ENCODE measurements at places on chromosomes 13 and 19.

GRCh38 chr13:101846249-101846648 lies 393.8 kb downstream of the ITGBL1 start:
- DNase-seq = no peak

GRCh38 chr13:101394605-101395004 lies 21.7 kb downstream of the NALCN start:
- no peak for DNase-seq

DNA sequence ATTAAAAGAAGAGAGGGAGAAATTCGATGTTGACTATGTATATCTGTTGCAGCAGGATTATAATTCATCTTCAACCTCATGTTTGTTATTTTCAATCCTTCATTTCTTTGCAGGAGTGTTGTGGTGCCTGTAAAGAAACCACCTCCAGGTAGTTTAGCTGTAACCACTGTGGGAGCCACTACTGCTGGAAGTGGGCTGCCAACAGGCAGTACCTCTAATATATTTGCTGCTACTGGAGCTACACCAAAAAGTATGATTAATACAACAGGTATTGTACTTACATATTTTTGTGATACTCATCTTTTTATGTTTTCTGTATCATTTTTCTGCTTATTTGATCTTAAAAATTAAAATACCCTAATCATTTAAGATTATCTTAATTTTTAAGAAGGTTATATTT lies 266.5 kb downstream of the NBEA start:
- DNase-seq = no peak

GRCh38 chr19:3248728-3249326 lies 24.4 kb downstream of the CELF5 start:
- no peak for DNase-seq

GRCh38 chr13:92941167-92941566 lies 285.4 kb upstream of the GPC6 start:
- no peak for DNase-seq

DNA sequence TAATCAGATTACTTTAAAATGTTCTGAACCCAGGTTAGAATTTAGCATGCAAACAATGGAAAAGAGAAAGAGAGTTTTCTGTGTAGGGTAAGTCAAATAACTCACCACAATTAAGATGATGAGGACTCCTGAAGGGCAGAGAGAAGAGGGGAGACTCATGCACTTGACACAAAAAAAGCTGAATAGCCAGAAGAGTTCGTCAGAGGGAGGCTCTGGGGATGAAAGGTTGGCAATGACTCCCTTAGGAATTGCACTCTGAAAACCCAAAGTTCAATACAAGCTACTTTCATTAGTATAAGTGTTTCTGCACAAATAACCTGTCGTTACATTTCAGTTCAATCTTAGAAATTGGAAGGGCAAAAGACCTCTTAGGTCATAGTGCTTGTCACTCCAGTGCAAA lies 434.4 kb upstream of the PCDH9 start:
- no peak for DNase-seq

DNA sequence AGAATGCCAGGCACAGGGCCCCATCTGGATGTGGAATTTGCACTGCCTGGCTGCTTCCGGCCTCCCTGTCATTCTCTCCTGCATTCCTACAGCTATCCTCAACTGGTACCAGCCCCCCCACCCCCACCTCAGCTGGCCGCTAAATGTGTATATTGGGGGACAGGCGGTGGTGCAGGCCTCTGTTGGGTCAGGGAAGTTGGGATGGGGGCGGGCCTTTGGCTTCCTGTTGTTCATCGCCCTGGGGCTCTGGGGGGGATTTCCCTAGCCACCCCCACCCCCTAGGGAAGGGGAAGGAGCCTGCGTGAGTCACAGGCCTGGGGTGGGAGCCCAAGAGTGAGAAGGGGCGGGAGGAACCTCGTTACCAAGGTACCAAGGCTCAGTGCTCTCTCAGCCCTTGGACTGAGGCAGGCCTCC lies 10.6 kb downstream of the POU2F2 start:
- no peak for DNase-seq

DNA sequence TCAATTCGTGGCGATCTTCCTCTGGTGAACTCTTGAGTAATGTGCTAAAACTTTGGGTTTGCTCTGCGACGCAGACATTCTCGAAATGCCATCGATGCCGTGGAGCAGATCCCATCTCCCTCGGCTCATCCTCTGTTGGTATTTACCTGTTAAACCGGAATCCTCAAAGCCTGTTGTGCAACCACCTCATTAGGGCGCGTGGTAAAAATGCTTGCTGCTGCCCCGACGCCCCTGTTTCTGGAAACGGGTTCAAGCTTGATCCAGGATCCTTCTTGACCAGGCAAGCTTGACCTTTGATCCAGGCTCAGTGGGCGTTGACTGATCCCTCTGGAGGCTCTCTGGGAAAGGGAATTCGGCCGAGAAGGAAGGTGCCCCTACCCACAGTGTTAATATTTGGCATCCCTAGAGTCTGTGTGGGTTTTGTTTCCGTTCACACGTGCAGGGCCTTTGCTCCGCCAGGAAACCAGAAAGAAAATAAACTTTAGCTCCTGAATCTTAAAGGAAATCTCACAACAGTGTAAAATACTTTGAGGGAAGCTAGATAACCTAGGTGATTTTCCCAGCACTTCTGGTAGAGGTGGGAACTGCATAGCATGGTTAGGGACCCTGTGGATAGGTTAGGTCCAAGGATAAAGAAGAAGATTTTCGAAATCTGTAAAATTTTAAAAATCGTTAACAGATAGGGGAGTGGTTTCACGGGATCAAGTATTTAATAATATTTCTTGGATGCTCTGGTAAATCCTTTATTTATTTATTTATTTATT lies 1.1 kb downstream of the LSM14A start:
- peak; percentile 5 for DNase-seq

DNA sequence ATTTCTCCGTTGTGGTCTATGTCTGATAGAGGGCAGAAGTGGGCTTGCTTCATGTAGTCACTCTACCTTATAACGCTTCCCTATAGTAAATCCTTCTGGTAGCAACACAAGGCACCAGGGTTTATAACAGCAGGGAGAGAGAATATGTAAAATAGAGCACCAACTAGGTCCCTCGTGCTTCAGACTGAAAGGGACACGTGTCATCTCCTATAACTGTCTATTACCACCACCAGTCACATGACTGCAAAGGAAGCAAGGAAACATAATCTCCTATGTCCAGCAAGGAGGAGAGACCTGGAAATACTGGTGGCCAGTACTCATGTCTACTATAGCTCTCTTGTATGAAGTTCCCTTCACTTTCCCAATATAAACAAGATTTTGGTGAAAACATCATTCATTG lies 79.2 kb downstream of the SLAIN1 start:
- DNase-seq = no peak

DNA sequence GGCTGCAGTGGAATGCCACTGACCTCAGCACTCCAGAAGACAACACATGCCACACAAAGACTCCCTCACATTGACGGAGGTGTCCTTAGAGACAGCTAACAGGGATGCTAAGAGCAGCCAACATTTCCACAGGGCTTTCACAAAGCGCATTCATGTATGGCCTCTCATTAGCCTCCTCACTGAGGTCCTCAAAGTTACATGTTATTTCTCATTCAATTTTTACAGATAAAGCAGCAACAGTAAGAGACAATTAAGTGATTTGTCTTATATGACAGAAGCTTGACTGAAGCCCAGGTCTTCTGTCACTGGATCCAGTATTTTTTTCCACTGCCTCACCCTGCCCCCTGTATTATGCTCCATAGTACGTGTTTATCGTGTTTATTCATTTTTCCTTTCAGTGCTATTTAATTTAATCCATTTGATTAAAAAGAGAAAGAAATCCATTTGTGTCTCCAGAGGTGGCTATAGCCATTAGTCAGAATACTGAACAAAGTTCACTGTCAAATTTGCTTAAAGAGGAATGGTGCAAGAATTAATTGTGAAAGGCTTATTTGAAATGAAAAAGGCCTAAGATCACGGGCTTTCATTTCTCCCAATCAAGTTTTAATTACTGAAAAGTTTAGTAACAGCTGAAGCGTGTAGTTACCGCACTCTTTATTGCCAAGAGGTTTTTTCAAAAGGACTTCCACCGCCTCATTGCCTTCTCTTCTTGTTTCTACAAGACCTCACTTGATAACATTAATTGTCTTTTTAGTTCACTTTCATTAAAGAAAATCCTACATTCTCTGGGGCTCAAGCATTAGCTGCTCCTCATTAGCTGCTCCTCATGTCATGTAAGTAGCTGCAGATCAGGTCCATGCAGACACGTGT lies 115.0 kb downstream of the COG6 start:
- DNase-seq = no peak

GRCh38 chr13:110553417-110553816 lies 8.1 kb downstream of the RAB20 start:
- DNase-seq = no peak

DNA sequence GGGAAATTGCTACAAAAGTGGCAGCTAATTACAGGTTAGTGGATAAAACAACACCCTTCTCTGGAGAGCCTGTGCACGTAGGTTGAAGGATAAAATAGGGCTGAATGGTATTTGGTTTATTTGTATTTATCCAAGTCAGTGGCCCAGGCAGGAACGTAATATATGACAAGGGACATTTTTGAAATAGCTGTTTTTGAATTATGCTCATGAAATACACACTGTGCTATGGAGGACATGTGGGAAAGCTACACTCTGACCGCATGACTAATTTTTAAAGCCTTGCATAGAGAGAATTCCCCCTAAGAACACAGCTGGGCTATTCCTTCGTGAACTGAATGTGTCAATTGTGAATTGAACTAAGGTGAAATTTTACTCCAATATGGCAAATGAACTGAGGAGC lies 292.1 kb upstream of the MAB21L1 start:
- no peak for DNase-seq

DNA sequence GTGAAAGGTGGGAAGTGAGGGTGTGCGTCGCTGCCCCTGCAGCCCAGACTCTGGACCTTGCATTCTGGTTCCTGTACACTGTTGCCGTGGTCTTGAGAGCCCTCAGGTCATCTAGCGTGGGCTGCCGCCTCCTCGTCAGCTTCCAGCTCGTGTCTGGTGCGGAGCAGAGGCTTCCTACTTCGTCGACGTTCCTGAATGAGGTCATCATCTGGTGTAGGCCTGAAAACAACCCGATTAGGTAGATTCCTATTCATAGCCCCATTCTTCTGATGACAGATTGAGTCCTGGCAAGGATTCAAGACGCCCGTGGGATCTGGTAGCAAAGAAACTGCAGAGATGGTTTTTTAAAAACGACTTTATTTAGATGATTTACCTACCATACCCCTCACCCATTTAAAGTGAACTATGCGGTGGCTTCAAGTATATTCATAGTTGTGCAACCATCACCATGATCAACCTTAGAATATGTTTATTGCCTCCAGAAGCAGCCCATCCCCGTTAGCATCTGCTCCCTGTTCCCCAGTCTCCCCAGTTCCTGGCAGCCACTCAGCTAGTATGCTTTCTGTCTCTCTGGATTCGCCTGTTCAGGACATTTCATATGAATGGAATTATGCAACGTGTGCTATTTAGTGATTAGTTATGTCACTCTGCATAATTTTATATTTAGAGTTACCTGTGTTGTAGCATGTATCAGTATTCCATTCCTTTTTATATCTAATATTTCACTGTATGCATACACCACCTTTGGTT lies 13.8 kb downstream of the NAXD start:
- no peak for DNase-seq

GRCh38 chr13:46728777-46729176 lies 68.2 kb downstream of the ESD start:
- no peak for DNase-seq

DNA sequence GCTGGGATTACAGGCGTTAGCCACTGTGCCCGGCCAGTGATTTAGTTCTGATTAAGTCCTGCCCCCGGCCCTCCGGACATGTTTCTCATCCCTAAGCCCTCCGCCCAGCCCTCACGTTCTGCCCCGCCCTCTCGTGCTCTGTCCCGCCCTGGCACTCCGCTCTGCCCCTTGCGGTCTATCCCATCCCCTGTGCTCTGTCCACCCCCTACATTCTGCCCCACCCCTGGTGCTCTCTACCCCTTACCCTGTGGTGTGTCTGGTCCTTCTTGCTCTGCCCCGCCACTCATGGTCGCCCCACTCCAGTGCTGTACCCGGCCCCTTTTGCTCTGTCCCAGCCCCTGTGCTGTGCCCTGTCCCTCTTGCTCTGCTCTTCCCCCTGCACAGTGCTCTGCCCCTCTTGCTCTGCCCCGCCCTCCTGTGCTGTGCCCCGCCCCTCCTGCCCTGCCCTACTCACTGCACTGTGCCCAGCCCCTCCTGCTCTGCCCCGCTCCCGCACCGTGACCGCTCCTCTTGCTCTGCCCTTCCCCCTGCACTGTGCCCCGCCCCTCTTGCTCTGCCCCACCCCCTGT lies 3.0 kb downstream of the GTPBP3 start:
- no peak for DNase-seq

DNA sequence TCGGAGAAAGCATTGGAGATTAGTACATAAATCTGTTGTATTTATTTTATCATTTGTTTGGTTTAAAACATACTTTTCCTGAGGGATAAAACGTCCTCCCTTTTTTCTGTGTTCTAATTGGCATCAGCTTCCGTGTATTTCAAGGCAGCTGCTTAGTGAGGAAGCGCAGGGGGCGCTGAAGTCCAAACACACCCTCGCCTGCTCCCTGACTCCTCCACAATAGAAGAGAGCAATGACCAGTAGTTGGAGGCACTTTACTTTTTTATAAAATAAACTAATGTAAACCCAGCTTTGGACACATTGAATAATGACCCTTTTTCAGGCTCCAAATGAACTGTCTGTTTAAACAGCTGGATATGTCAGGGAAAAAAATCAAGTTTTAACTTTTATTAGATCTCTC lies 79.9 kb downstream of the RNASEH2B start:
- no peak for DNase-seq

GRCh38 chr13:36806102-36806501 lies 12.9 kb upstream of the RFXAP start:
- DNase-seq = no peak

- DNase-seq = no peak
Observed at GRCh38 chr13:111080642-111081041, 34.5 kb upstream of the ARHGEF7 start.

- DNase-seq = no peak
Observed at GRCh38 chr13:27427641-27428040, 3.2 kb downstream of the GTF3A start.

GRCh38 chr13:32316028-32316339 lies 676 bp downstream of the BRCA2 start:
- DNase-seq = no peak

DNA sequence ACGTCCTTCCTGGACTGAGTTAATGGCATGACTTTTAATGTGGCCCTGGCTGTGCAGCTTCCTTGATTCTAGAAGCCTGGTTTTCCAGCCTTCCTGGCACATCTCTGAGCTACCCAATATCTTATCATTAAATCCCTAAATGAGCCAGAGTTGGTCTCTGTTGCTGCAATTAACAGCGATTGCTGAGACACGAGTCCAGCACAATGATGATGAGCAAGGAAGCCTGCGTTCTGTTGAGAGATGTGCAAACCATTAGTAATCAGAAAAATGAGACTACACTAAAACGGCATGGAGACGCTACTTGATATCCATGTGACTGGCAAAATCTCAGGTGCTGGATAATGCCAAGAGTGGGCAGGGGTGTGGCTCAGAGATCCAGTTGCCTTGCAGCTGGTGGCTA lies 26.2 kb downstream of the GPR42 start:
- no peak for DNase-seq

- DNase-seq = no peak
Observed at GRCh38 chr13:49300276-49300675, 52.6 kb downstream of the CDADC1 start.

GRCh38 chr19:32289566-32290210 lies 55.7 kb upstream of the ZNF507 start:
- no peak for DNase-seq

- DNase-seq = peak; percentile 82
Observed at GRCh38 chr13:104773775-104774174, 1707.6 kb upstream of the SLC10A2 start.

- no peak for DNase-seq
Observed at GRCh38 chr13:43157796-43158195, 134.4 kb downstream of the DNAJC15 start.

- no peak for DNase-seq
Observed at GRCh38 chr19:54530866-54531265, 28.2 kb downstream of the LAIR2 start.

Measured in NCI-H1048 (cell line).